Prostate gland (tissue), 2 donors: ENCODE measurements at places on chromosomes 5 and 9. TPM values are rescaled to one million over a fixed set of nuclear protein-coding genes. Genes with fewer than 3 reads are reported as not detected.
A peak's percentile ranks its signal among the peaks of the same experiment; 100 is the strongest.

DNA sequence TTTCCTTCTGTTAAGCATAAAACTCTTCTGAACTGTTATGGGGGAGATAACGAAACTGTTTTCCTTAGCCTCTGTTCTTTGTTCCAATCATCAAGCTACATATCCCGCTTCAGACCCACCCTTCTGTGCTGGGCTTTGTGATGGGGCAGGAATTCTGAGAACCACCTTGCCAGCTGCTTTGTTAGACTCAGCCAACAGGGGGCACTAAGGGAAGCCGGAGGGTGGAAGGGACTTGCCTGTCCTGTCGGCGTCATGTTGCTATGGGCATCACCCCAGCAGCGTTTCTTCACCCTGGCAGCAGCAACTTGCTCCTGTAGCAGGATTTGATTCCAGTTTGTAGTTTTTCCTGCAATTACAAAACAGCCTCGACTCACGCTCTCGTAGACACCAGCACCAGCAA is 169.1 kb downstream of the CAAP1 start:
- H3K4me3 ChIP-seq, result no peak overlapping the region
- no peaks in the 10 kb centered on the region for H3K4me1 ChIP-seq
- H3K27ac ChIP-seq, result no peak overlapping the region
- H3K36me3 ChIP-seq, result no peaks in the 10 kb centered on the region
- H3K27me3 ChIP-seq, result no peaks in the 10 kb centered on the region

- H3K4me1 ChIP-seq, result no peaks in the 10 kb centered on the region
- H3K4me3 ChIP-seq, result peak overlapping the region; percentile 21
- no peaks in the 10 kb centered on the region for H3K36me3 ChIP-seq
- H3K27ac ChIP-seq, result peak overlapping the region; percentile 67
- no peaks in the 10 kb centered on the region for H3K27me3 ChIP-seq
- peak; percentile 78 for DNase-seq
These were observed 70.6 kb downstream of the C9orf50 start for GRCh38 chr9:129550199-129550839.

DNA sequence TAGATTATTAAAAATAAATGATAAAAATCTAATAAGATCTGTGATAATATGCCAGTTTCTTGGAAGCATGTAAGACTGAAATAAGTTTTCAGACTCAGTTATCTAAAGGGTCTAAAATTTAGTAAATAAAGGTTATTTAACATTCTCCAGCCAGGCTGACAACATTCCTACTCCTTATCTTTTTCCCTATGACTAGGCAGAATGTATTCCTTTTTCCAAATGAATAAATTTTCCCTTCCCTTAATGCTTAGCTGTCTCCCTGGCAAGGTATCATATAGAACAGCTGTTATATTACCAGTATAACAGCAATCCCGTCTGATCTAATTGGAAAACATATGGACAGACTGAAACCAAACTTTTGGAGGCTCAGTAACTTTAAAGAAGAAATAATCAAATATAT is 13.0 kb downstream of the MEGF9 start:
- no peaks in the 10 kb centered on the region for H3K4me1 ChIP-seq
- no peaks in the 10 kb centered on the region for H3K36me3 ChIP-seq
- H3K27me3 ChIP-seq, result no peaks in the 10 kb centered on the region
- no peak for DNase-seq
- no peak overlapping the region for H3K4me3 ChIP-seq

The HTR1A gene
- total RNA-seq, result not detected

The C5 gene
- 11.1 TPM for total RNA-seq

DNA sequence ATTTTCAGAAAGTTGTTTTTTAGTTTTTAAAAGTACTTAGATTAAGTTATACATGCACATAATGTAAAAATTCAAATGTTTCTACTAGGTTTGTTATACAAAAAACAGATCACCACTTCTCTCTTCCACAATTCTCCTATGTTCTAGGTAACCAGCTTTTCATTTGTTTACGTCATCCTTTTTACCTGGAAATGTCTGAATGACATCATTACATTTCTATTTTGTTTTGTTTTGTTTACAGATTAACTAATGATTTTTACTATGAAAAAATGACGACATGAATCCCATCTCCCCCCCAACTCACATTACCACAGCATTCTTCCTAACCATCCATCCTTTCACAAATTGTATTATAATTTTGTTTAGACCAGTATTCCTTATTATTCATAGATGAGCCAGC is 1709.2 kb downstream of the EFNA5 start:
- H3K27ac ChIP-seq, result no peak overlapping the region
- H3K4me1 ChIP-seq, result no peaks in the 10 kb centered on the region
- no peak overlapping the region for H3K4me3 ChIP-seq
- no peak for DNase-seq

The FYB1 gene
- 3.1 TPM for total RNA-seq

The ANGPTL2 gene
- 43.2 TPM for total RNA-seq

DNA sequence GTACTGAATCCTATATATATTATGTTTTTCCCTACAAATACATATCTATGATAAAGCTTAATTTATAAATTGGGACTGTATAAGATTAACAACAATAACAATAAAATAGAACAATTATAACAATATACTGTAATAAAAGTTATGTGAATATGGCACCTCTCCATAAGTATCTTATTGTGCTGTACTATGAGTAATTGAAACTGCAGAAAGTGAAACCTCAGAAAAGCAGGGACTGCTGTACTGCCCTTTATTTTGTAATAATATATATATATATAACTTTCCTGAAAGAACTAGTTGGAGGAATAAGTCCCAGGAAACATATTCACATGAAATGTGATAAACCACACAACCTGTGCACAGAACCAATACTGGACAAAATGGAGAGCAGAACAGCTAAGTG is 77.3 kb downstream of the PAM start:
- H3K4me1 ChIP-seq, result no peaks in the 10 kb centered on the region
- H3K36me3 ChIP-seq, result no peaks in the 10 kb centered on the region
- no peak overlapping the region for H3K4me3 ChIP-seq
- H3K27ac ChIP-seq, result no peak overlapping the region

DNA sequence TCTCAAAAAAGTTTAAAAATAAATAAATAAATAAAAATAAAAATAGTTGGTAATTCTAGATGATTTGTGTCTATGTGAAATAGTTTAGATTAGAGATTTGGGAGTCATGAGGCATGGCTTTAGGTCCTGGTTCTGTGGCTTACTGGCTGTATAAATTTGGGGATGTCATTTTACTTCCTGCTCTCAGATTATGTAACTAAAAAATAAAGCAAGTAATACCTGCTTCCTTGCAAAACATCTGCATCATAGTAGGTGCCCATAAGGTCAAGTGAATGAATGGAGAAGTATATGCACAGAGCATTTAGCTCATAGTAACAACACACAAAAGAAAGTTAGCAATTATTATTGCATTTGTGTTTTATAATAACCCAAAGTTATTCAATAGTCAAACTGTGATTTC is 287.7 kb upstream of the TLE4 start:
- DNase-seq, result no peak
- H3K27me3 ChIP-seq, result no peaks in the 10 kb centered on the region
- H3K36me3 ChIP-seq, result no peaks in the 10 kb centered on the region
- H3K27ac ChIP-seq, result no peak overlapping the region
- H3K4me1 ChIP-seq, result no peaks in the 10 kb centered on the region

The NR4A3 gene
- total RNA-seq, result 0.64 TPM

The PCDHGA11 gene
- 2.9 TPM for total RNA-seq

DNA sequence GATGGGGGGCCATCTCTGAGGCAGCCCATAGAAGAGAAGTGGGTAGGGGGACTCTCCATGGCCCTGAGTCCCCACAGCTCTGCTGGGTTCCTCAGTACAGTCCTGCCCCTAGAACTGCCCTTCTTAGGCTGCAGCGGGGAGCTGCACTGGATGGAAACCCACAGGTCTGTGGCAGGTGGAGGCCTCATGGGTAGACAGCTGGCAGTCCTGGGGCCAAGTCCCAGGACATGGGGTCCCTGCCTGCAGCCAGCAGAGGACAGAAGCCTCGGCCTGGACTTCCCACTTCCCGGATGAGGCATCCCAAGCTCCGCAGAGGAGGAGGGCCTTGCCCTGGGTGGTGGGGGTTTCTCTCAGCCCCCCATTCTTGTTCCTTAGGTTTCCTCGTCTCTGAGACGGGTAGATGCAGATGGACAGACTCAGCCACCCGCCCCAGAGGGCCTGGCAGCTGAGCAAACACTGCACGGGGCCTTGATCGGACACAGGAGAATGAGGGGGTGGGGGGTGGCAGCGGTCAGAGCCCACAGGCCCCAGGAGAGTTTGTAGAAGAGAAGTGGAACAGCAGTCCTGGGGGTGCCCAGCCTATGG is 153.8 kb downstream of the C9orf50 start:
- H3K4me1 ChIP-seq, result no peaks in the 10 kb centered on the region
- H3K36me3 ChIP-seq, result no peaks in the 10 kb centered on the region
- H3K27ac ChIP-seq, result no peak overlapping the region
- DNase-seq, result no peak

The DNM1 gene
- 7.7 TPM for total RNA-seq

The ANKDD1B gene
- 2.7 TPM for total RNA-seq

DNA sequence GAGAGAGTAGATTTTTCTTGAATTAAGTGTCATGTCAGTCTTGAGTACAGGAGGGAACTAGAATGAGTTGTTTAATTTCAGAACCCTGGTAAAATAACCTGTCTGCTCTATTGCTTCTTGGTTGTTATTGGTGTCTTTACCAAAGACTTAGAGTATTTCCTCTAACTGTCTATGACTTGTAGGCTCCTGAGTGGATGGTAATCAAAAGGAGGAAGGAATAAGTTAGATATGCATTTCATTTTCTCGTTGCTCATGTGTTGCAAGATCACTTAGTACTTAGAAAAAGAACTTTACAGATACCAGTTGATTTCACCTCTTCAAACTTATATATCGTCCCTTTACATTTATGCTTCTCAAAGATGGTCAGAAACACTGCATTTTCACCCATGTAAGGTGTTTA is 31.1 kb downstream of the UHRF2 start:
- no peak overlapping the region for H3K4me3 ChIP-seq
- no peak overlapping the region for H3K27ac ChIP-seq
- no peaks in the 10 kb centered on the region for H3K36me3 ChIP-seq
- H3K4me1 ChIP-seq, result no peaks in the 10 kb centered on the region
- H3K27me3 ChIP-seq, result no peaks in the 10 kb centered on the region

The MEIKIN gene
- total RNA-seq, result 5.6 TPM

DNA sequence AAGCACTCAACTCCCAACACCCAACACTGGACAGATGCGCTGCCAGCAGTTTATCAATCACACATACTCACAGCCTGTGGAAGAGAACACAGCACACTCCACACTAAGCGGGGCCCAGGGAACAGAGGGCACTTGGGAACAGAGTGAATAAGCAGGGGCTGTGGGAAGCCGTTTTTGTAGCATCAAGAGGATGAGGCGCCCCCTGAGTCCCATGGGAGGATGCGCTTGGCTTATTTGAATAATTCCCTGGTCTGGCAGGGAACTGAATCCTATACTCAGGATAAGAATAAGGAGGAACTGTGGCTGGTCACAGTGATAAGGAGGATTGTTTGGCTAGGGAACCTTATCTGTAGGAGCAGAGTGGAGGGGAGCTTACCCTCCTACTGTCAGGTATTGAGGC is 96.1 kb upstream of the DNAH5 start:
- H3K27ac ChIP-seq, result no peak overlapping the region
- DNase-seq, result no peak
- no peaks in the 10 kb centered on the region for H3K36me3 ChIP-seq
- no peaks in the 10 kb centered on the region for H3K4me1 ChIP-seq

The PRR7 gene
- total RNA-seq, result 8.7 TPM

GRCh38 chr5:152077-152476 is 39.2 kb upstream of the LRRC14B start:
- no peaks in the 10 kb centered on the region for H3K36me3 ChIP-seq
- DNase-seq, result no peak
- no peak overlapping the region for H3K27ac ChIP-seq

The GMCL2 gene
- 2.8 TPM for total RNA-seq

- no peak for DNase-seq
- H3K4me1 ChIP-seq, result no peaks in the 10 kb centered on the region
- H3K36me3 ChIP-seq, result no peaks in the 10 kb centered on the region
These were observed 84.4 kb upstream of the SARDH start for GRCh38 chr9:133822430-133823065.

The ADAMTS16 gene
- not detected for total RNA-seq

GRCh38 chr5:150609843-150610584 is 30.4 kb upstream of the SYNPO start:
- H3K4me1 ChIP-seq, result no peaks in the 10 kb centered on the region
- DNase-seq, result no peak

DNA sequence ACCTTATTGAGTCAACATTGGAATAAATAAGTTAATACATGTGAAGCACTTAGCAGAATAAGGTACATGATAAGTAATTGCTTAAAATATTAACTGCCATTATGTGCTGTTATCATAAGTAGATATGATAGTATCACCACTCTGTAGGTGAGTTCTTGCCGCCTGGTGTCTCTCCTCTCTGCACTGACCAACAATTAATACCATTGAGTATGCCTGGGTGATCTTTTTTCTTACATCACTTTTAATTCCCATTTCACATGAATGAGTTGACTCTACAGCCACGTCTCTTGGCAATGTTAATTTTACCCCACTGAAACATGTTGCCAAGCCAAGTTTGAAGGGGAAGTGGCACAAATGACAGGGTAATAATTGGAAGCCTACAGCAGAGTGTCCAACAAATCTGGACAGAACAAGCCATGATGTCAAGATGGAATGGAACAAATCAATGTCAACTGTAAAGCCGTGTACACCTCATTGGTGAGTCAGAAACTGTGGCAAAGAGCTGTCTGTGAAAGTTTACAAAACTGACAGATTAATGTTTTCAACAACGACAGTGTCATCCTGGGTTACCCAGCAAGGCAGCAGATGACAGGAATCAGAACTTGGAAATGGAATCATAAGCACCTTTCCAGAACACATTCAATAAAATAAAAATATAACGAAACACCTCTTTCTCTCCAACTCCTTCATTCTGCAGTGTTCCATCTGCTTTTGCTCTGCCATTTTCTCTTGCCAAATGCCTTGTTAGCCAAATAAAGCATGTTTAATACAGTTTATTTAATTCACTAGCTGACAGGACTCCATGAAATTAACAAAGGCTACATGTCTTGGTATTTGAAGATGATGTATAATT is 330.9 kb downstream of the CTNND2 start:
- no peak for DNase-seq
- H3K4me1 ChIP-seq, result no peaks in the 10 kb centered on the region
- no peaks in the 10 kb centered on the region for H3K36me3 ChIP-seq
- H3K27ac ChIP-seq, result no peak overlapping the region

DNA sequence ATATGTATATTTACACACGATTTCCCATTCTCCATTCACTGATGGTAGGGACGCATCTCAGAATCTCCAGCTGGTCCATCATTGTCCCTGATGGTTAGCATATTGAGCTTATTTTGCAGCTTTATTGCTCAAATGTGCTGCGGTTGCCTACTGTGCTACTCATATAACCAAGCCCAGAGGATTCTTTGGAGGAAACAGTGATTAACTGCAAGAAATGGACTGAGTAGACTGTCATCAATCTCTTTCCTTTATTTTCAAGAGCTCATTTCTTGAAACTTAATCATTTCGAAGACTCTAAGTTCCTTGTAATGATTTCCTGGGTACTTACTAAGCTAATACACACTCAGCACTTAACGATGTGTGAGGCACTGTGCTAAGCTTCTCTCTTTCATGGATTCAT is 119.0 kb downstream of the MAT2B start:
- DNase-seq, result no peak
- H3K27me3 ChIP-seq, result no peaks in the 10 kb centered on the region
- H3K27ac ChIP-seq, result no peak overlapping the region
- no peak overlapping the region for H3K4me3 ChIP-seq

The FBP2 gene
- 2.0 TPM for total RNA-seq

- no peaks in the 10 kb centered on the region for H3K27me3 ChIP-seq
- no peak overlapping the region for H3K4me3 ChIP-seq
- DNase-seq, result peak; percentile 9
- H3K36me3 ChIP-seq, result no peaks in the 10 kb centered on the region
These were observed 37.1 kb upstream of the NR3C1 start for GRCh38 chr5:143440448-143441115.

GRCh38 chr5:81242906-81243436 is 9.8 kb downstream of the CKMT2 start:
- no peaks in the 10 kb centered on the region for H3K27me3 ChIP-seq
- no peaks in the 10 kb centered on the region for H3K4me1 ChIP-seq
- H3K36me3 ChIP-seq, result no peaks in the 10 kb centered on the region
- no peak for DNase-seq
- no peak overlapping the region for H3K27ac ChIP-seq
- no peak overlapping the region for H3K4me3 ChIP-seq
